Head of caudate nucleus (tissue), 42 donors: ENCODE measurements at places on chromosomes 13 and 19.
A peak's percentile ranks its signal among the peaks of the same experiment; 100 is the strongest.

DNA sequence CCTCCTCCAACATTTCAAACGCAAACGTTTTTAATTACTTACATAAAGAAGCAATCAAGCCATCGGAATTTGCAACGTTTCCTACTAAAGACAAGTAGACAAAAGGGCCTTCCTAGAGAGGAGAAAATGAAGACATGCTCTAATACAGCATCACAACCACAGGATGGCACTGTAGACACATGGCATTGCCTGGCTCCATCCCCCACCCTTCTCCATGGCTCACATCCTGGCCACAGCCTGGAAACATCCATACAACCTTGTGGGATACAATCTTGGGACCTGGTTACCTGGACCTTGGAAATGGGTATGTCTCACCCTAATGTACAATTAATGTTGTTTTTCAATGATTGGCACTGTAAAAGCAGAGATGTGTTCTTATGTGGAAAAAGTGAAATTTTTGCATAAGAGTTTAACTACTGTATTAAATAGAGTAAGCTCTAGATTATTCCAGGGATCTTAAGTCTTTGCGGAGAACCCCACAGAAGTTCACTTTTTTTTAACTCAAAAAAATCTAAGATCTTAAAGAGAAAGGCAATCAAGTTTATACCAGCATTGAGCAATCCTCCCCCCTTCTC is 21.5 kb downstream of the EBPL start:
- DNase-seq, result peak; percentile 59

- peak; percentile 75 for DNase-seq
Observed at GRCh38 chr19:42386974-42387707, 3.0 kb downstream of the CNFN start.

GRCh38 chr19:43425567-43426392 is 11.1 kb downstream of the TEX101 start:
- no peak for DNase-seq

DNA sequence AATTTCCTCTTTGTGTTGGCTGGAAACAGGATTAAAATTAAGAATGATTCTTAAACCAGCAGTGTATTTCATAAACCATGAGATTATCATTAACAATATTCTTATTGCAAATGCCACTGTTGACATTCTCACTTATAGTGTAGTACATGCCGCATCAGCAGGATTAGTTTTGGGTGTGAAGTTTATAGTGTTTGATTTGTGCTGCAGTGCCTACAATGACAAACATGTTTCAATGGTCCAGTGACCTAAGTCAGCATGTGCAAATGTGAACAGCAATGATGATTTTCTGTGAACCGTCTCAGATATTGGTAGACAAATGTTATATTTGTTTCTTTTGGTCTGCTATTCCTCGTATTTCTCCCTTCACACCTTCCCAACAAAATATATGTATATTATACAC is 49.8 kb upstream of the TDRD3 start:
- no peak for DNase-seq

DNA sequence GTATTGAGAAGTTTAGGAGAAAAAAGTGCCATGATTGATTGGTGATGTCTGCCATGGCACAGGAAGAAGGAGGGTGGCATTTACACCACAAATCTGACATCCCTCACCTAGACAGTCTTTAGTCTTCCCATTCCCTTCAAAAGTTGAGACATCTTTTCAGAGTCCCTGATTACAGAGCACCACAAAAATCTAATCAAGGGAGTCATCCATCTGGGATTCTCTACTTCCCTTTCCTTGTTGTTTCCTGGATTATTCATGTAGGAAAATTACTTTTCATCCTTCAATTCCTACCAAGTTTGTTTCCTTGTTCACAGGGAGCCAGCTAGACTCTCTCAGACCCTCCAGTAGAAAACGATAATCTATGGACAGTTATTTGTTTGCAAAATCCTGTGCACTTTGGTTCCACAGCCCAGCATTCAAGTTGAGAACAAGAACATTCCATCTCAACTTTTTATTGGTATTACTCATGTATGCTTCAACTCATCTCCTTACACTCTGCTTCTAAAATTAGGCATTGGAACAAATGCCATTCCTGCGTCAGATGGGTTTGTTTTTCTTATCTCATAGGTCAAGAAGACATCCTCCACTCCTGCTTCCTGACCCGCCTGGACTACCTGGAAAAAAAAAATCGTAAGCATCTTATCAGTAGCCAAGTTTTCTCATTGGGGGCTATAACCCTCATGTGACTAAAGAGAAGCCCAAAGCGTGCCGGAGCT is 259.9 kb downstream of the FOXO1 start:
- DNase-seq, result no peak

- DNase-seq, result no peak
Observed at GRCh38 chr13:111326621-111326965, 6.2 kb downstream of the TEX29 start.
